Nephron progenitor cell (in vitro differentiated cells): ENCODE measurements at places on chromosomes 13 and 19.

DNA sequence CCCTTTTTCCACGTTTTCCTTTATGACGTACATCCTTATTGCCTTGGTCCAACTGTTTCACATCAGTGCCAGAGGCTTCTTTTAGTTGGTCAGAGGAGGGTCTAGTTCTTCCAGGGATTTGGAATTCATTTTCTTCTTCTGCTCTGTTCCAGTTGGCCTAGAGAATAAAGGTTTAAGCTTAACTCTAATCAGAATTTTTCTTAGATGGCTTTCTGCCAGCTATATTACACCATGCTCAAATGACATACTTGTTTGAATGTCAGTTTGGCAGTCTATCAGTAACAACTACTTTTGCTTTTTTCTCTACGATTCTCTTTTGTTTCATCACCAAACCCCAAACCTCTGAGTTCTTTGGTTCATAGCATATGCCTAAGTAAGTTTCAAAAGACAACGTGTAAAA, 16.8 kb downstream of the SPART start:
- no peak for DNase-seq

DNA sequence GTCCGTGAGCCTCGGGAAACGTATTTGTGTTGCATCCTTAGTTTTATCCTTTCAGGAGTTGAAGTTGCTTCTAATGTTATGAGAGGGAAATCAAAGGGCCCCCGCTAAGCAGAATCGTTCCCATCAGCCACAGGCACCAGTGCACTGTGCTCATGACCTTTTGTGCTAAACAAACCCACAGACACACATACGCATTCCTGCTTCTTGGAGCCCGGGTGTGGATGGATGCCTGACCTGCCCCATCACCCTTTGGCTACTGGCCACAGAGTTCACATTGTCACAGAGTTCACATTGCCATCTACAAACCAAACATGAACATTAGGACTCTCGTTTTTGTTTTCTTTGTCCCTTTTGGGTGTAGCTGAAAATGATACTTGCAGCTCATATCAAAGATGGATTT, 47.2 kb downstream of the CHST8 start:
- no peak for DNase-seq

GRCh38 chr13:29817604-29818378, 32.6 kb downstream of the UBL3 start:
- no peak for DNase-seq

GRCh38 chr13:38013676-38014075, 144.1 kb upstream of the TRPC4 start:
- DNase-seq: no peak

GRCh38 chr13:76792731-76793347, 93.4 kb downstream of the KCTD12 start:
- no peak for DNase-seq

- no peak for DNase-seq
Observed at GRCh38 chr13:42367831-42368230, 95.9 kb downstream of the AKAP11 start.

DNA sequence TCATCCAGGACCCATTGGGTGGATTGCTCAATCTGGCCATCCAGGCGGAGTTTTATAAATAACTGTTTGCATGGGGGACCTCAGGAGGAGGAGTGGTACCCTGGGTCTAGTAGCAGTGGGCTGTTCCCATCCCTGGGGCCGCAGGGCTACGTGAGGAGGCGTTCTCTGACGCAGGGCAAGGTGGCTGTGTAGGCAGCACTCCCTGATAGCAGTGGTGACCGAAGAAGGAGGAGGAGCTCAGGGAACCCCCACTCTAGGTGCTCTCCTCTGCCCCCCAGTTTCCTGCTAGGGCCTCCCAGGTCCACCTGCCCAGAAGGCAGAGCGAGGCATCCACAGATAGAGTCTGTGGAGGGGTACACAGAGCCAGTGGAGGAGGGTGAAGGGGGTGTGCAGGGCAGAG, 64.1 kb downstream of the CCNE1 start:
- no peak for DNase-seq

DNA sequence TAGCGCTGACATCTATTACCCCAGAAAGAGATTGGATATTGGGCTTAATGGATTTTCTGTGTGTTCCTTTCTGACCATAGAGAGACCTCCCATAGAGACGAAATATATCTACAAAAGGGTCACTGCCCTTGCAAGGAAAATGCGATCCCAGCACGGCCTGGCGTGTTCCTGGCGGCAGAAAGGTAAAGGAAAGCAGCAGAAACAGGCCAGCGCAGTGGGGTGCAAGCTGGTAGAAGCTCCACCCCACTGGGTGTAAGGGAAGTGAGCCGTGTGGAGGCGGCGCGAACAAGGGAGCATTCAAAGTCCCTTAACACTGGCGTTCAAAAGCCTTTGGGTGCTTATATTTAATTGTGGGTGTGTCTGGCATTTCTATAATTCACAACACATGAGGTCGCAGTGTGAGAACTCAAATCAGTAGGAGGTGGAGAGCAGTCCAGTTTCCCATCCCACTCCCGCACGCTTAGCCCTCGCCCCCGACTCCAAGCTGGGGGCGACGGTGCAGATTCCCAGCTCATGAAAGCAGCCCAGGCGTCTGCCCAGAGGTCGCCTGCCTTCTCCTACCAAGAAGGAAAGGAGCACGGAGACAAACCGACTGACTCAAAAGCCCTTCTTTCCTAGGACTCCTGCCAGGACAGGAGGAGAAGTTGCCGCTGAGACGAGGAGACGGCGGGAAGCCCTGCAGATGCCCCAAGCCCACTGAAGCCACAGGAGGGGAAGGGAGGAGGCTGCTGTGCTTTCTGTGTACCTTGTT, 478.4 kb downstream of the FOXO1 start:
- no peak for DNase-seq

GRCh38 chr13:36418022-36418805, 14.1 kb upstream of the CCNA1 start:
- DNase-seq: no peak

- DNase-seq: no peak
Observed at GRCh38 chr19:7618771-7619510, 10.4 kb downstream of the XAB2 start.

GRCh38 chr13:40442826-40443225, 223.6 kb downstream of the FOXO1 start:
- DNase-seq: no peak

DNA sequence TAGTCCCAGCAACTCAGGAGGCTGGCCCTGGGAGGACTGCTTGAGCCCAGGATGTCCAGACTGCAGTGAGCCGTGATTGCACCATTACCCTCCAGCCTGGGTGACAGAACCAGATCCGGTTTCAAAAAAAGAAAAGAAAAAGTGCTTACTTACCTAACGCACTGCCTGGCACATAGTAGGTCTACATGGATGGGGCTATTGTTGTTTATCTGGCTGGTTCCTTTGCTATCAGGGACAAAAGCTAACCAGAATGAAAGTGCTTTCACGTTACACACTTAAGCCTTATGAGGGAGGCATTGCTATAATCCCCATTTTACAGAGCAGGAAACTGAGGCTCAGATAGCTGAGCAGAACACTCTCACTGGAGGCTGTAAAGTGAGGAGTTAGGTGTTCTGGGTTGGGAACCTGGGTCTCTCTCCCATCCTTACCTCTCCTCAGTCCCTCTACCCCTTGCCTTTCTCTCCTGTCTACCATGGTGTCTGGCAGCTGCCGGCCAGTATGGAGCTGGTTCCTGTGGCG, 2.8 kb downstream of the DNM2 start:
- DNase-seq: no peak

DNA sequence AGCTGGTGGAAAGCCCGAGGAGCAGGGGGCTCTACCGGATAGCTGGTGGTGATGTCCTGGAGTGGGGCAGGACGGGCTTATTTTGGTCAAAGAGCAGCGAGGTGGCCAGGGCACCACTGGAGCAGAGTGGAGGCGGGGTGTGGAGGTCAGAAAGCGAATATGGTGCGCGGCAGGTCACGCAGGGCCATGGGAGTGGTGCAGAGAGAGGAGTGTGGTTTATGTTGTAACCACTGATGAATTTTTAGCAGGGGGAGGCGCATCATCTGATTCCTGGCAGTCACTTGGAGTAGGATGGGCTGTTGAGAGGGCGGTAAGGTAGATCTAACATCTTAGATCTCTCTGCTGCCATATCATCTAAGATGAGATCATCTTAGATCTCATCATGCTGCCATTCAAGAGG, 1.4 kb upstream of the ZNF414 start:
- no peak for DNase-seq

- no peak for DNase-seq
Observed at GRCh38 chr19:45780448-45781213, 1.7 kb downstream of the DMPK start.

DNA sequence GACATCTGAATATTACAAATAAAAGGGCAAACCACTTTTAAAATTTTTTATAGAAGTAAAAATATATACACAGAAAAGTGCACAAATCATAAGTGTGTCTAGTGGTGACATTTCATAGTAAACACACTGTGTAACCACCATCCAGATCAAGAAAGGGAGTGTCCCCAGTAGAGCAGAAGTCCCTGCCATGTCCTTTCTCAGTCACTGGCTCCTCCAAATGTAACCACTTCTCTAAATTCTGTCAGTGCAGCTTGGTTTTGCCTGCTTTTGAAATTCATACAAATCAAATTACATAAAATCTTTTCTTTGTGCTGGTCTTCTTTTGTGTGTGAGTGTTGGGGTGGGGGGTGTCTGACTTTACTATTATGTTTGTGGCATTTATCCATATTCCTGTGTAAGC, 116.5 kb downstream of the RBM26 start:
- no peak for DNase-seq

- DNase-seq: no peak
Observed at GRCh38 chr13:73531014-73531413, 472.2 kb downstream of the KLF5 start.

- no peak for DNase-seq
Observed at GRCh38 chr19:4428326-4428975, 26.0 kb downstream of the CHAF1A start.

DNA sequence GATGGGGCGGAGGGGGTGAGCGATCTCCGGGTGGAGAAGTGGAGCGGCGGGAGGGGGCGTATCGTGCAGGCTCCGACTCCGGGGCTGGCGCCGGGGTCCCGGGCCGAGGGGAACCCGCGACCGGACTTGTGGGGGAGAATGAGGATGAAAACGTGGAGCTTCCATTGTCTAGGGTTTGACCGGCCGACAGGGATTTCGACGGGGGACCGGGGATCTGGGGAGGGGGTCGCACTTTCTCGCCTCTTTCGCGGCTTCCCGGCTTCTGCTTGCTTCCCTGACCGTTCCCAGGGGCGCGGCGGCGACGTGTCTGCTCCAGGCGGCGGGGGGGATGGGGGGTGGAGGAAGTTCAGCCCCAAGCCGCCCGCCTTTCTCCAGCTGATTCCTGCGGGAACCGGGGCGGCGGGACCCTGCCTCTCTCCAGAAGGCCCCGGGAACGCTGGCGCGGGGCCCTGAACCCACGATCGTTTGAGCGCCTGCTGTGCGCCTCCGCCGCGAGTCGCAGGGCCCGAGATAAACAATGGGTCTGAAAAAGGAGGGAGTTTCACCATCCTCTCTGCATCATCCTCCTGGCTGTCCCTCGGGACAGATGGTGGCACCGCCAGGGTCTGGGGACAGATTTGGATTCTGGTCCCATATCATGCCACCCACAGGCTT, 790 bp downstream of the TPM4 start:
- peak; percentile 50 for DNase-seq

DNA sequence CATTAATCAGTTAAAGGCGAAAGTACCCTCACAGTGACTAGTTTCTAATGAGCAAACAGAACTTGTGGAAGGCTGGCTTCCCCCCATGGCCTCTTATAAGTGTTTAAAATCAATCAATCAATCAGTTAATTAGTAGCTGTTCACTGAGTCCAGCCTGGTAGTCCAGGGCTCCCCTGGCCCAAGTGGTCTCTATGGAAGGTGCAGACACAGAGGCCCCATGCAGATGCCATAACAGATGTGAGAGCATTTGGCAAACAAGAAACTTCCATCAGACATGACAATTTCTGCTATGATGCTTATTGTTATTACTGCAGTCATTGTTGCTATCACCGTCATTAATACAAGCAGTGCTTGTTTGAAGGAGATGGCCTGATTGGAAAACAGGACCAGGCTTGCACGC, 179.0 kb upstream of the TSHZ3 start:
- DNase-seq: no peak

DNA sequence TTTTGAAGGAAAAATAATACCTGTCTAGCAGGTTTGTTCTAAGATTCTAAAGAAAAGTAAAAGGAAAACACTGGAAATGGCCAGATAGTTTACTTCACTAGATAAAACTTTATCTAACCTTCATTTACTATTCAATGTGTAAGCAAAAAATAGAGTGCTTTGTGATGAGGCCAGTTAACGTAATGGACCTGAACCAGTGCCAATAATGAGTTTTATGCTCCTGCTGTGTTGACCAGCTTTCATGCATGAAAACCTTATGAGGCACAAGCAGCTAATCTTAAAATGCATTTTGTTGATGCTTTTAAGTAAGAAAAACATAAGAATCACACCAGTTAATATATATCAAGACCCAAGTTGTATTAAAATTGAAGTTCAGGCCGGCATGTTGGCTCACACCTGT, 617.2 kb upstream of the GPC6 start:
- DNase-seq: no peak

GRCh38 chr19:12093777-12094176, 29.2 kb downstream of the ZNF844 start:
- no peak for DNase-seq

DNA sequence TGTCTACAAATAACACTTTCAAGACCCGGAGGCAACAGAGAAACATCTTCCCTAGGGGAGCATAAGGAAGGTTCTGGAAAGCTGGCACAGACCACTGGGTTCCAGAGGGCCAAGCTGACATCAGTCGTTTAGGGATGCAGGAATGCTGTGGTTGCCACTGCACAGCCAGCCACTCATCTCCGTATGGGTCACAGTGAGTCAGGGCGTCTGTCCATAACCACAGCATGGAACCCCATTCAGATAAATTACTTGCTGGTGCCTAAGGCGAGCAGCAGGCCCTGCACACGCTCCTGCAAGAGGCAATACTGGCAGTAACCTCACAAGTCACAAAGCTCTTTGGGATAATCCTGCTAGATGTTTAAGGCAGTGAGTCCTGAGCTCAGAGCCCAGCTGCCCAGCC, 140.9 kb upstream of the UBL3 start:
- DNase-seq: no peak

- DNase-seq: peak; percentile 18
Observed at GRCh38 chr13:86856991-86857390, 814.2 kb upstream of the SLITRK5 start.

GRCh38 chr19:39319892-39320248, 793 bp downstream of the LRFN1 start:
- peak; percentile 33 for DNase-seq

DNA sequence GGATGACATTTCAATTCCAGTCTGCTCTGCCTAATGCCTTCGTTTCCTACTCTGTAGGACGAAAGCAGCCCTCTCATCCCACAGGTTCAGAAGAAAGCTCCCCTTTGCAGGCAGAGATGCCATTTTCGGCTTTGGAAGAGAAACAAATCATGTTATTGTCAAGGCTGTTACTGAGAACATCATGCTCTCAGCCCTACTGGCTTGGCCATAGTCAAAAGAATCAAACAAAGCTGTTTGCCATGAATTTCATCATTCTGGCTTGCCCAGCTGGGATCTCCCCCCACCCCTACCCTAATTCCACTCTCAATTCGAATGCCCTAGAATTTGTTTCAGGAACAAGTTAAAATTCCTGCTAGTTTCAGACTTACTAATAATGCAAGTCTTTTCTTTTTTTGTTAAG, 162.3 kb upstream of the SERP2 start:
- no peak for DNase-seq

- DNase-seq: no peak
Observed at GRCh38 chr13:30186634-30187415, 120.5 kb downstream of the KATNAL1 start.
